ENCODE measurements at places on chromosomes 5 and 9. TPM values are rescaled to one million over a fixed set of nuclear protein-coding genes. Genes with fewer than 3 reads are reported as not detected.

The ATP6V1G1 gene
- total RNA-seq, result 58.0 TPM

GRCh38 chr9:124939944-124940343 is 939 bp downstream of the GOLGA1 start:
- no peak for DNase-seq

The GABRB2 gene
- 0.05 TPM for total RNA-seq

- no peak for DNase-seq
These were observed 31.9 kb downstream of the IPPK start for GRCh38 chr9:92637886-92638620.

DNA sequence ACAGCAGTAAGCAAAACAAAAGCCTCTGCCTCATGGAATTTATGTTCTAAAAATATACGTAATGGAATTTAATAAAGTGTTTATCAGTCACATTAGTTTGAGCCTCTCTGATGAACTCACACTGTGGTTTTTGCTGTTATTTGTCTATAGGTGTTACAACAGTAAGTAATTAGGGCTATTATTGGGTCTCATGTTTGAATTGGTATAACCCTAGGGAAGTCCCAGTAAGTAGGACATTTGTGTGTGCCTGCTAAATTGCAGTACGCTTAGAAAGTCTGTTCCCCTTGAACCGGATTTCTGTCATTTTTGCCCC is 197.6 kb downstream of the NR3C1 start:
- no peak for DNase-seq

The REEP2 gene
- 5.2 TPM for total RNA-seq

DNA sequence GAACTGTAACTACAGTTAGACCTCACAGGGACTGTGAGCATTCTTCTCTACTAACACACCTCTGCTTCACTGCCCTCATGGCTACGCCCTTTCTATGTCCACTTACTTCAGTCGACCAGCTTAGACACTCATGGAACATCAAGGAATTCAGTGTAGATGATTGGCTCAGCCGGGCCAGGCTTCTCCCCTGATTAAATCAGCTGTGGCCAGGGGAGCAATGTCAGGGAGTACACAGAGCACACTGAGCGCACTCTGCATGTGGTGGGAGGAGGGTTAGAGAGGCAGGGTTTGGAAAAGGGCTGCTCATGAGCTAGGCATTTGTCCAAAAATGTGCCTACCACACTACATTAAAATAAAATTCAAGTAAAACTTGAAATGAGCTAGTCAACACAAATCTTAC is 400.5 kb downstream of the ARRDC3 start:
- no peak for DNase-seq

DNA sequence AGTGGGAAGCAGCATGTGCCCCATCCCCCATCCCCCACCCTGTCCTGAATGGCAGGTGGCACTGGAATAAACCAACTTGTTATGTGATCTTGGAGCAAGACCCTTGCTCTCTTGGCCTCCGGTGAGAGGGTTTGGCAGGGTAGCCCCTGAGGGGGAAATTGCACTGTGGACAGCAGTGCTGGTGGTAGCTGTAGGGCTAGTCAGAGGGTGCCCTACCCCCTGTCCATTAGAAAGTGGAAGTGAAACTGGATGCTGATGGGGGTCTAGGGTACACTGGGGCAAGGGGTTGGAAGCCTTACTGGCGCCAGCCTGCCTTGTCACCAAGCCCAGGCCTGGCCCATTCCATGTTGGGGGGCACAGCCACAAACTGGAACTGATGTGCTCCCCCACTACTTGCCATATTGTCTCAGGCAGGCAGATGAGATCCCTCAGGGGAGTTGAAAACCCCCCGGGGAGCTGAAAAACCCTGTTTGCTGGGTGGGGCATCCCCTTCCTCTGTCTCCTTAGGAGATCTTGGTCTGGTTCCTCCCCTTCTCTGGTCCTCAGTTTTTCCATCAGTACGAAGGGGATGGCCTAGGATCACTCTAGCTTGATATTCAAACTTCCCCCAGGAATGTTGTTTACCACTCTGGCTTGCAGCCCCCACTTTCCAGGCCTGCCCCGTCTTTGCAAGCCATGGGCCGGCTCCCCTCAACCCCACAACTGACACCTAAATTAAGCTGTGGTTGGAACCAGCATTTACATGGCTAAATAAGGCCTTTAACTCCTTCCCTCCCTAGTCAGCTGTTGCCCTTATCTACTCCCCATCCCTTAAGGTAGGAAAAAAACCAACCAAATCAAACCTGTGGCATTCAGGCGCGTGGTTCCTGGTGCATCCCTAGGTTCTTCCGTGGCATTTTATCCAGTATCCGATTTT is 14.4 kb upstream of the SYNPO start:
- DNase-seq, result peak; percentile 44

The PDGFRB gene
- 57.2 TPM for total RNA-seq
